Myocyte (in vitro differentiated cells): ENCODE measurements at places on chromosomes 6 and 20. TPM values are rescaled to one million over a fixed set of nuclear protein-coding genes. Genes with fewer than 3 reads are reported as not detected.
A peak's percentile ranks its signal among the peaks of the same experiment; 100 is the strongest.

GRCh38 chr20:60219984-60220562 lies 261.9 kb downstream of the CDH26 start:
- no peak for DNase-seq

- no peak for DNase-seq
These were observed 105.4 kb upstream of the RIN2 start for GRCh38 chr20:19652591-19653026.

DNA sequence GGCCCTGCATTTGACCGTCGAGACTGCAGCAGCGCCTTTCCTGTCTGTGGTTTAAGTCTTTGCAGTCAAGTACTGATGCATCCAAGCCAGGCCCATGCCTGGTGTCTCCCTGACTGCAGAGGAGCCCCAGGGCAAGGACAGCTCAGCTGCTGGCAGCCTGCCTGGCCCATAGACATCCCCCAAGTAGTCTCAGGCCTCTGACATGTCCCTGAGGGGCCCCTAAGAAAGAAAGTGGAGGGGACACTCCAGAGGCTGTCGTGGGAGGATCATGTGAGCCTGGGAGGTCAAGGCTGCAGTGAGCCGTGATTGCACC lies 18.0 kb downstream of the HRH3 start:
- DNase-seq = no peak

DNA sequence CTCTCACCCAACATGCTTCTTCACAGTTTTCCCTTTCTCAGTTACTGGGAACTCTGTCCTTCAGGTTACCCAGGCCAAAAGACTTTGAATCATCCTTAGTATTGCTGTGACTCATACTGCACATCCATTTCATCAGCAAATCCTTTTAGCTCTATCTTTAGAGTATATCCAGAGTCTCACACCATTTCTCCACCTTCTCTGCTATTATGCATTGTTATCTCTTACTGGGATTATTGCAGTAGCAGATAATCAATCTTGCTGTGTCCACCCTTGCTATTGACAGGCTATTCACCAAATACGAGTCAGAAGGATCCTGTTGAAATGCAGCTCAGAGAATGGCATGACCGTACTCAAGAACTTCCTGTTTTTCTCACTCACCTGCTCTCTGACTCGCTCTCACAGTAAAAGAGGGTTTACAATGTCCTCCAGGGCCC lies 57.3 kb downstream of the BCKDHB start:
- DNase-seq = peak; percentile 64

GRCh38 chr20:2227861-2228260 lies 67.9 kb upstream of the TGM3 start:
- DNase-seq = no peak

GRCh38 chr20:40617594-40617993 lies 71.4 kb downstream of the MAFB start:
- DNase-seq = no peak

DNA sequence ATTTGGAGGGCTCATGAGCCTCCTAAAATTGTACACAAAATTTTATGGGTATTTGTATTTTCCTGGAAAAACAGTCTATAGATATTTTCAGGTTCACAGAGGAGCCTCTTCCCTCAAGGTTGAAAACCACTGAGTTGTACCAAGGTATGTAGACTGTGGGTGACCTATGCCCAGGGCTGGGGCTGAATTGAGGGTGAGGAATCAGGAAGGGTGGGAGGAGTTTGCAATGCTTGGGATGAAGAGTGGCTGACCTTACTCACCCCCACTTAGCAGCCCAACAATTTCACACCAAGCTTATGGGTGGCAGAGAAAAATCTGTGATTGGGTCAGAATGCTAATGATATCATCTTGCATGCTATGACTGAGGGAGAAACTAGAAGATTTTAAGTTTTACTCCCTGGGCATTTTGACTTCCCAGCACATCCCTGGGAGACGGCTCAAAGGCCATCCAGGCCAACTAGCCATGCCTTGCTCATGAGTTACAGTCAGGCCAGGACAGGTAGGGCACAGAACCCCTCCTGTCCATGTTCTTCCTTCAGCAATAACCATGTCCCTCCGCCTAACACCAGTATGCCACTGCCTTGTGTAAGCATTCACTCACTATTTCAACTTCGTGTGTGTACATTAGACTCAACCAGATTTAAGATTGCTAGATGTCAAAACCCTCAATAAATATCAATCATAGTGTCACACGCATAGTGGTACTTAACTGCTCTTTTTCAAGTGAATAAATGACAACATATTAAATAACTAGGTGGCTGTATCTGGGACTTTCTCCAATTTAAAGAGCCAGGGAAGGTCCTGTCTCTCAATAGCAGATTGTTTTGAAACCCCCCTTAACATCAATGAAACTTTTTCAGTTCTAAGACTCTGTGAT lies 16.6 kb downstream of the ADTRP start:
- no peak for DNase-seq

DNA sequence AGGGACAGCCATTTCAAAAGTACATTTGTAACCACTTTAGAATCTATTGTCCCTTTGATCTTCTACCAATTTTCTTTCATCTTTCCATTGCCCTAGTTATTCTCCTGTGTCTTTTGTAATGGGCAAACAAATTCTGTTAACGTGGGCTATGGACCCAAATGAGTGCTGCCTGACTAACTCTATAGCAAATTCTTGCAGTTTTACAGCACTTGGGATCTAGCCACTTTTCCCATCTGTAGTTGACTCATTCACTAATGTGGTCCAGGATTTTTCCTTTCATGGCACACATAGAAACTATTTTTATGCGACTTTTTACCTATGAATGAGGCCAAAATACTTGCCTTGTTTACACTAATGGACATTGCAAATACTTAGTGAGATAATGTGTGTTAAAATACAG lies 52.0 kb downstream of the GRIK2 start:
- no peak for DNase-seq

DNA sequence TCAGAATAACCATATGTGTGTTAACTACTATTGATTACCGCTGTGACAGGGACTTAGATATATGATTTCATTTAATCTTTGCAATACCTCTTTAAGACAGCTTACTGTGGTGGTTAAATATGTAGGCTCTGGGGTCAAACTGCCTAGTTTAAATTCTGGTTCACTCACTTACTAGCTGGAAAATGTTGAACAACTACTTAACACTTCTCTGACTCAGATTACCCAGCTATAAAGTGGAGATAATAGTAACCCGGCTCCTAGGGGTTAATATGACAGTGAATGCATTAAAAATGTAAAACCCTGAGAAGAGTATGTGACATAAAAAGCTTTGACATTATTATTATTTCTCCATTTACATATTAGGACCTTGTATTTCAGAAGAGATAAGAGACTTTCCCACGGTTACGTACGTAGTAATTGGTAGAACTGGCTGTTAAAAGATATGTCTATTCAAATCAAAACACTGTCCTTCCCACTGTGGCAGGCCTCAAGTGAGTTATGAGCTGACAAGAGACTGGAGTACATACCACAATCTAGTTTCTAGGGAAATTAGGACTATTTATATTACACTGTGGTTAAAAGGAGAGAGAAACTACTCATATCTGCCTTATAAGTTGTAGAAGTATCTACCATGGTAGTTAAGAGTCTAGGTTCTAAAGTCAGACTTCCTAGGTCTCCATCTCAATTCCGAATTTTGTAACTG lies 4.4 kb upstream of the PLCB1 start:
- DNase-seq = no peak

GRCh38 chr20:56157530-56158203 lies 90.9 kb upstream of the MC3R start:
- no peak for DNase-seq

- no peak for DNase-seq
These were observed 14.8 kb upstream of the CEP162 start for GRCh38 chr6:84242265-84242664.

- DNase-seq = no peak
These were observed 191.3 kb downstream of the OR2B2 start for GRCh38 chr6:27720607-27721580.

GRCh38 chr6:139016337-139017213 lies 12.0 kb upstream of the ABRACL start:
- no peak for DNase-seq

- no peak for DNase-seq
These were observed 4.5 kb downstream of the TMEM63B start for GRCh38 chr6:44131892-44132291.

GRCh38 chr6:157603314-157603940 lies 219.6 kb upstream of the SNX9 start:
- no peak for DNase-seq

DNA sequence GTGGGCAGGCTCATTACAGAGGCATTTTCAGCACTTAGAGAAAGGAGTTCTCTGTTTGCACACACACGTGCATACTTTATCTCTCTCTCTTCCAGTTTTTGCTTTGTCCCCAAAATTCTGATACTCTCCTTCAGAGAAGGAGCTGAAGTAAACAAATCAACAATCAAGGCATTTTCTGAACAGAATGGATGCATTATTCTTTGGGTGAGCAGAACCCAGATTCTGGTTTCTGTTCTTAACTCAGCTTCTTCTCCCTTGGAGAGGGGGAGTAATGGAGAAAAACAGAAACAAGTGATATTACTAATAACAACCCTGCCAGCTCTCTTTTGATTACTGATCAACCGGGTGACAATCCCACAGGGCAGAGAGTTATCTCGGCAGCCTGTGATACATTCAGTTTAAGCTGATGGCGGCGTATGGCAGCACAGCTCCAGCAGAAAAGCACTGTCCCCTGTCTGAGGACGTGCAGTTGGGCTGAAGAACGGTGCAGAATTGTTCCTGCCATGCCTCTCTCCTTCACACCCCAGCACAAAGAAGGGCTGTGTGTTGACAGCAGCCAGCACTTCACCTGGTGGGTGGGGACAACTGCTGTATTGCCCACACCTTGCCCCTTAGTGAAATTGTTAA lies 47.3 kb upstream of the SASH1 start:
- DNase-seq = no peak

DNA sequence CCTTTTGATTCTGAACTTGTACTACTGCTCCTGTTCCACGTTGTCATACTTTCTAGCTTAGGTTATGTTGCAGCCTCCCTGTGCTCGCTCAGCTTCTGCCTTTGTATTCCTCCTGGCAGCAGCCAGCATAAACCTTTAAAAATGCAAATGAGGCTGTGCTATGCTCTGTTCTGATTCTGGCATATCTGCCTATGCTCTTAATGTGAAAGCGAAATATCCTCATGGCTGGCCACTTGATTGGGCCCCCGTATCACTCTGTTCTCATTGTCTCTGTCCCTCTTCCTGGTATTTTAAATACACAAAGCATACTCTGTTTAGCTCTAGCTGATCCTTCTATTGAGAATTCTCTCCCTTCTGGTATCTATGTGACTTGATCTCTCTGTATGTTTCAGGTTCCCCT lies 139.0 kb downstream of the JARID2 start:
- DNase-seq = no peak

DNA sequence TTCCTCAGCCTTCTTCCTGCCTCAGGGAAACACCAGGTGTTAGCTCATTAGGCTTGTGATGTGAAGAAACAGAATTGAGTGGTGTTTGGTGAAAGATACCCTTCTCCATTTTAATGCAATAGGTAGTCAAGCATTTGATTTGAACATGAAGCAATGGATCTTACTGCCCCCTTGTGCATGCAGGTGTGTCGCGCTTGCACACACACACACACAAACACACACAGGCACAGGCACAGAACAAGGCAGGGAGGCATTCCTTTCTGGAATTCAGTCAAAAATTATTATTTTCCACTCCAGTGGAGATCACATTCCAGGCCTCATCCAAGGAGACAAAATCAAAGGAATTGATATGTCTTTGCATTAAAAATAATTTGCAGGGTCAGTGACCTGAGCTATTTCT lies 667.0 kb upstream of the MARCKS start:
- DNase-seq = no peak

GRCh38 chr6:149031201-149031858 lies 284.5 kb downstream of the UST start:
- no peak for DNase-seq

- DNase-seq = no peak
These were observed 29.1 kb downstream of the MRAP2 start for GRCh38 chr6:84062519-84063154.

DNA sequence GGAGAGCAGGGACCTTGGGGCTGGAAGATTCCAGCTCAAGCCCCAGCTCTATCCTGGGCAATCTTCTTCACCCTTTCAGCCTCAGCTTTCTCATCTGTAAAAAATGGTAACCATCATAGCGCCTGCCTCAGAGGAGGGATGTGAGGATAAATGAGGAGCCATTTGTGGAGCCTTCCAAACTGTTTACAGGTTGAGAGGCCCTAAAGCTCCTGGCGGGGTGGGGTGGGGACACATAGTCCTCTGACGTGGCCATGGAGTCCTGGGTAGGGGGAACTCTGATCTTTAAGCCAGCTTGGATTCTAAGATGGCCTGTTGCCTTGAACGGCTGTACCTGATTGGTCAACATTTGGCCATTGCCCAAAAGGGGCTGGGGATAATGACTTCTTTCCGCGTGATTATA lies 111.1 kb downstream of the TOX2 start:
- DNase-seq = no peak

GRCh38 chr6:84150705-84151104 lies 76.7 kb downstream of the CEP162 start:
- peak; percentile 64 for DNase-seq

DNA sequence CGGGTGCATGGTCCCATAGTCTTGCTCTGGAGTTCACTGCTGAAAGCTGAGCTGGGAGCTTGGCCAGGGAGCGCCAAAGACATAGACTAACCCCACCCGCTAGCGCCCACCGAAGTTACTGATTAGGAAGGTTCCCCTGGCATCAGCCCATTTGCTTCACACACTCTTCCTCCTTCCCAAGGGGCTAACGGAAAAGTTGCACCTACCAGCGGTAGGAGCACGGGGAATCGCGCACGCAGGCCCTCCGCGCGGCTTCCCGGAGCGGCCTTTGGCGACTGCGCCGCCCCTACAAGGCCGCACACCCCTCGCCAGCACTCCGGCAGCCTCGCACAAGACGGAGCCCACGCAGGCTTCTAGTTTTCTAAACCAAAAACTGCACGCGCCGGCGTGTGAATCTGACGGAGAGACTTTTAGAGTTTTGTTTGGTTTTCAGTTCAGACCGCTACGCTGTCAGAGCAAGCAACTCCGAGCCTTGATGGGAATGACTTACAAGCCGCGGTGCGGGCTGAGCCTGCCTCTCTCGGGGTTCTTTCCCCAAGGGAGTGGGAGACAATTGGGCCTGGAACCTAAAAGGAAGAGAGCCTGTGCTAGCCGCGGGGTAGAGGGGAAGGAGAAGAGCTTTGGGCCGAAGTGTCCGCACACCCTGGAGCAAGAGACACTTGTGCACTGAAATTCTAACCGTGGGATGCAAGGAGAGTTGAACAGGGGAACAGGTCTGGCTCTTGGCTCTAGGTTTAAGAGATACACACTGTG lies 891 bp upstream of the POU3F2 start:
- peak; percentile 24 for DNase-seq

Gene BPI
- total RNA-seq = not detected in 2 replicates

Gene MCHR2
- not detected in 2 replicates for total RNA-seq

Gene RAD21L1
- total RNA-seq = 0.08 and 0.57 TPM in 2 replicates

Gene TMEM200A
- 0.21 and 0.43 TPM in 2 replicates for total RNA-seq

Gene SLC17A4
- not detected in 2 replicates for total RNA-seq

Gene HDGFL1
- not detected in 2 replicates for total RNA-seq

Gene C4B
- 3.0 and 6.7 TPM in 2 replicates for total RNA-seq

Gene CPXM1
- not detected in 2 replicates for total RNA-seq

Gene WFDC12
- total RNA-seq = not detected in 2 replicates

Gene CGA
- not detected in 2 replicates for total RNA-seq

Gene NOX3
- total RNA-seq = not detected in 2 replicates

Gene BACH2
- total RNA-seq = 0.05 and 0.13 TPM in 2 replicates

Gene CST2
- not detected in 2 replicates for total RNA-seq

Gene NOTCH4
- total RNA-seq = 0.53 and 1.2 TPM in 2 replicates

Gene MLN
- total RNA-seq = not detected in 2 replicates
